ENCODE measurements at places on chromosomes 5 and 9.

GRCh38 chr9:89442981-89443814, 54.7 kb downstream of the SEMA4D start:
- DNase-seq: no peak

- DNase-seq: no peak
Measured at GRCh38 chr5:76299592-76299991, 103.5 kb upstream of the IQGAP2 start.

GRCh38 chr9:122302237-122303093, 37.8 kb downstream of the MRRF start:
- DNase-seq: no peak

- no peak for DNase-seq
Measured at GRCh38 chr5:143448518-143448917, 45.0 kb upstream of the NR3C1 start.

GRCh38 chr9:93792358-93792757, 162.8 kb downstream of the BARX1 start:
- no peak for DNase-seq

DNA sequence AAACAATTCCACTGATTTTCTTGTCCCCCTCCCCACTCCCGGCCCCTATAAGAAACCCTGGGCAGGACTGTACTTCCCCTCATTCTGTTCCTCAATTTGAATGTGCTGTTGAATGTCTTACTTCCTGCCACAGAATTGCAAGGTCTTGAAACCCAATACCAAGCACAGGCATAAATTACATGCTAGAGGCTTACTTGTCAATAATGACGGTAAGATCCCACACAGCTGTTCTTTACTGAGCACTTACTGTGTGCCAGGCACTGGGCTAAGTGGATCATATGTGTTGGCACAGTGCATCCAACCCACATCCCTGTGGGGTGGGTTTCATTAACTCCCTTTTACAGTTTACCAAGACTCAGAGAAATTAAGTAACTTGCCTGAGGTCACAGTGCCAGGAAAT, 63.4 kb downstream of the MVB12B start:
- no peak for DNase-seq

- no peak for DNase-seq
Measured at GRCh38 chr9:130542457-130543228, 36.7 kb upstream of the FUBP3 start.

DNA sequence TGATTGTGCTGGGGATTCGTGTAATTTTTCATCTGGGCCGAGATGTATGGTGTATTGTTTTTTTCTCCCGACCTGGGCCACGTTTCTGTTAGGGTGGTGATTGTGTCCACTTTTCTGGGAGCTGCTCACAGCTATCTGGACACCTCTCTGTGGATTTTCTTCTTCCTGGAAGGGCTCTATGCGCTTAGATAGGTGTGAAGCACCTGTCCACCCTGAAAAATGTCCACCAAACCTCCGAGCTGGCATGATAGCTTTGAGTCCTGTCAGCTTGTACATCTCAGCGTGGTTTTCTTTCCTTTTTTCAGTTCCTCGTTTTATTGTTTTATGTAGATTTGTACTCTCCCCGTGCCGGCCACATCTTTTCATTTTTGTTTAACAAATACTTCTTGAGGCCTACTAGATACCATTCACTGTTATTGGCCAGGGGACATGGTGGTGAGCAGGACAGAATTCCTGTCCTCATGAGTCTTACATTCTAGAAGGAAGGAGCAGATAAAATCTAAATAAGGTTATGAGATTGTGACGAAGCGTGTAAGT, 1.1 kb downstream of the UGCG start:
- DNase-seq: no peak

GRCh38 chr5:155732587-155733376, 594.2 kb upstream of the SGCD start:
- no peak for DNase-seq

DNA sequence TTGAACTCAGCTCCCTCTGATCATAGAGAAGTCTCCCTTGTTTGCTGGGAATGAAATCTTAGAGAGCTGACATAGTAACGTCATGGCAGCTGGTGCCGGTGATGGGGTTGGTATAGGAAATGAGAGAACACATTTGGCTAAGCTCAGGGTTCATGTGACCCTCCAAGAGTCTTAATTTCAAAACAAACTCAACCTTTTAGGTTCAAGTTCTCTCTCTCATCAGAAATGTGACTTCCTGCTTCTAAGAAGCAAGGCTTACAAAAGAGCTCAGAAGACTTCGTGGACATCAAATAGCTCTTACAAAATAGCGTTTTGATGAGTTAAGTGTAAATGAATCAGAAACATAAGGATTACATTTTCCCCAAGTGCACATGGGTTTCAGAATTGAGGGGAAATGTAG, 97.3 kb downstream of the PAPPA start:
- DNase-seq: no peak

- DNase-seq: no peak
Measured at GRCh38 chr5:141747152-141748141, 65.4 kb upstream of the ARAP3 start.

DNA sequence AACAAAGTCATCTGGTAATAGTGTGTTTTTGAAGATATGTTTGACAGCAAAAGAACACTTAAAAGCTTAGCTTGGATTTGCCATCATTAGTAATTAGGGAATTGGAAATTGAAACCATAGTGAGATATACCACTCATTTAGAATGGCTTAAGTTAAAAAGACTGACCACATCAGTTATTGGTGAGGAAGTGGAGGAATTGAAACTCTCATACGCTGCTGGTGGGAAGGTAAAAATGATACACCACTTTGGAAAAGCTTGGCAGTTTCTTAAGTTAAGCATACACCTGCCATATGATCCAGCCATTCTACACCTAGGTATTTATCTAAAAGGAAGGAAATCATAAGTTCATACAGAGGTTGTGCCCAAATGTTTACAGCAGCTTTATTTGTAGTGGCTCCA, 213.2 kb downstream of the TRIO start:
- no peak for DNase-seq

GRCh38 chr5:74623748-74624408, 16.6 kb downstream of the ENC1 start:
- DNase-seq: no peak

GRCh38 chr5:53542926-53543325, 17.5 kb upstream of the NDUFS4 start:
- no peak for DNase-seq

- DNase-seq: no peak
Measured at GRCh38 chr5:90618071-90618470, 59.5 kb downstream of the ADGRV1 start.

GRCh38 chr9:101486693-101487442, 46.8 kb upstream of the RNF20 start:
- no peak for DNase-seq

GRCh38 chr9:70020991-70021571, 22.6 kb upstream of the MAMDC2 start:
- no peak for DNase-seq

DNA sequence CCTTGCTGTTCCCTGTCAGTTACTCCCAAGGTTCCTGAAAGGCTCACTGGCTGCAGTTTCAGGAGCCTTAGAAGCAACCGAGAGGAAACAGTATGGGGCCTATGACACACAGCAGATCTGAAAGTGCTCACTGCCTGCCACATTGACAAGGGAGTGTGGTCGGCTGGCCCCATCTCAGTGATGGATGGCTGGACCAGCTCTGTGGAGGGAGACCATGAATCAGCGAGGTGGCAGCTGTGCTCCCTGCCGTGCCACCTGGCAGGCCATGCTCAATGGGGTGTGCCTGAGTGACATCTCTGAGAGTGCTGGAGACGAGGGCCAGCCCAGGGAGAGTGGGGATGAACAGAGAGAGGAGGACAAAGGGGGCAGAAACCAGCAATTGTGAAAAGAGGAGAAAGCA, 49.1 kb downstream of the DOCK2 start:
- DNase-seq: no peak

GRCh38 chr9:30140407-30140806, 2244.0 kb upstream of the ACO1 start:
- DNase-seq: no peak

- no peak for DNase-seq
Measured at GRCh38 chr5:173302546-173303155, 25.6 kb downstream of the STC2 start.

DNA sequence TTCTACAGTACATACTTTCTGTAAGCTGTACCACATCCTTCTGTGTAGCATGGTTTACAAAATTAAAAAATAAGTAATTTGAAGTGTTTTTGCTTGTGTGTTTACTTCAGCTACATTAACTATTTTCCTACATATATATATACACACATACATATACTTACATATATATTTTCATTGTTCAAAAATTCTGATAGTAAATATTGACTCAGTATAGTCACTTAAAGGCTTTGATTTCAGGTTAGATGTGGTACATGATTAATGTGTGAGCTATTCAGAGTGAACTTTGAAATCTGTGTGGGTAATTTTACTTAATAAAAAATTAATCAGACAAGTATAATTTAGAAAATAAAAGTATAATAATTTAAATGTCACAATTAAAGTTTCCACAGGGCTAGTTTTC, 306.7 kb upstream of the CDH18 start:
- DNase-seq: no peak

GRCh38 chr5:73482383-73483136, 15.7 kb upstream of the BTF3 start:
- DNase-seq: no peak

DNA sequence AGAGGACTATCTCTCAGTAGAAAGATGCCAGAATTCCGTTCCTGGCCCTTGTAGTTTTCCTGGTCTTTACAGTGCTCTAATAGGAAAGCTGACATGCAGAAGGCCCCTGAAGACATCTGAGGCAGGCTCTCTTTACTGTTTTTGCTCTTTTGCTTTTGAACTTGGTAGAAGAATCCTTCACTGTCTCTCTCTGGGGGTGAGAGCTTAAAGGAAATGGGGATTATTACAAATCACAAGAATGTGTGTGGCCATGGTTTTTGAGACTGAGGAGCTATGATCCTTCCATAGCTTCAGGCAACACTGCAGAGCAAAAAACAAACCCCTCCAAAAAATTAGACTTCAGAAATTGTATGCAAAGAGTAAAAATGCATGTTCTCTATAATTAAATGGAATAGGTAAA, 89.2 kb downstream of the PPIC start:
- no peak for DNase-seq

DNA sequence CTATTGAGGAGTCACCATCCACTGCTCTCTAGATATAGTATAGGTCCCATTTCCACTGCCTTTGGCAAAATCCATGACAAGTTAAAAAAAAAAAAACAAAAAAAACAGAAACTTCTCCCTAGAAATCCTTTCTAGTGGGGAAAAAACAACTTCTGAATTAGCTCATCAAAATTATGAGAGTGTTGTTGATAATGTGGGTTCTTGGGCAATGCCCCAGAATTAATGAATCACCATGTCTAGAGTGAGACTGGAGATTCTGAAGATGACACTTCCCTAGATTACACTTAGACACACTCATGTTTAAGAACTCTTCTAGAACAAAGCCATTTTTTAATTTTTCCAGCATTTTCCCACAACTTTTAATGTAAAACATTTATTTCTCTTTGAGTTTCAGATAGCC, 728.0 kb upstream of the C9orf72 start:
- DNase-seq: no peak

DNA sequence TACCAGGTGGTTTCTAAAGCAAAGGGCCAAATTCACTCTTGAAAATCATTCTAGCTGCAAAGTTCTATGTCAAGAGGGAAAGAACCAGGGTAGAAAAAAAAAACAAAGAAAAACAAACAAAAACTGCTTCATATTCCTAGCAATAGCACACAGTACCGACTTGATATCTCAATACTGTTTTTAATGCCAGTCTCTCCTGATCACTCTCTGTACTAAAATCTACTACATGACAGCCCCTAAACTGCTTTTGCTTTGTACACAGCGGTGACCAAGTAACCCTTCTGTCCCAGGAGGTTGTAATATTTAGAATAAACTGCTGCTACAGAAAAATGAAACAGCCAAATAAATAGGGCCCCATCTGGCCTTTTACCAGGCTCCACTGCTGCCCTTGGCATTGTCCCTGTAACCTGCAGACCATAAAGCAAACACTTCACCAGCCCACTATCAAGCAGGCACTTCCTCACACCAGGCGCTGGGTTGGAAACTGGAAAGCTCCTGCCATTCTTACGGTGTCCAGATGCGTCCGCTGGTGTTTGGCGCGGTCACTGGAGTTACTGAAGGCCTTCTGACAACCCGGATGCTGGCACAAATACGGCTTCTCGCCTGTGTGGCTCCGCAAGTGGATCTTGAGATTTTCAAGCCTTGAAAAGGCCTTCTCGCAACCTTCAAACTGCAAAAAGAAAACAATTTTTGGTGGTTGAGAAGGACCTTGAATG, 363.2 kb downstream of the GLIS3 start:
- no peak for DNase-seq

All from stimulated activated CD8-positive, alpha-beta memory T cell treated with anti-CD3 and anti-CD28 coated beads, Interleukin-15, amount 100 ng/mL, for 4 hours (primary cell).